ENCODE measurements at places on chromosomes 5 and 9.

DNA sequence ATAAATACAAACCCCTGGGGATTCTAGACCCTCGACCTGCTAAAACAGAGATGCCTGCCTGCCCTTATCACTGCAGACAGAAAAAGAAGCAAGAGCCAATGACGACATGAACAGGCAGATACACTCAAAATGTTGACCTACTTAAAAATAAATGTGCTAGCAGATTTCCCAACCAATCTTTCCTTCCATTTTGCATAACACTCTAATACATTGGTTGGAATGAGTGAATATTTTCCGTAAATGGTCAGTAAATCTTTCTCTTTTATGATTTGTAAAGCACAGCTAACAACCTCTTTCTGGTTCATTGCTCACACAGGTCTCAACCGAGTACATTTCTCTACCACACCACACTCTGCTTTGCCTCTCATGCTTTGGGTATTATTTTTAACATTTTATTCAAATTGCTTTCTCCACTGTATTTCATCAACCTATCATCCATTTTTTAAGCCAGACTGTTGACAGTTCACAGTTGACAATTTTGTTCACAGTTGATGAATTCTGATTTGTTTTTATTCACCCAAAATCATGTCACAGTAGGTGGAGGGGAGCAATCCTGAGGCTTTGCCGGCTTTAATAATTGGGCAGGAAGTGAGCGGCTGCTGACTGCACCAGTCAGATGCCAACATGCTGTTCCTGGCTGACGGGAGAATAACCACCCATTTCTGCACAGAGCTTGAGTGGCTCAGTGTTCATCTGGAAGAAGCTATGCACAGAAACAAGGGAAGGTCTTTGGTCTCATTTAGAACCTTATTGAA is 426.6 kb downstream of the SPOCK1 start:
- no peak for DNase-seq

DNA sequence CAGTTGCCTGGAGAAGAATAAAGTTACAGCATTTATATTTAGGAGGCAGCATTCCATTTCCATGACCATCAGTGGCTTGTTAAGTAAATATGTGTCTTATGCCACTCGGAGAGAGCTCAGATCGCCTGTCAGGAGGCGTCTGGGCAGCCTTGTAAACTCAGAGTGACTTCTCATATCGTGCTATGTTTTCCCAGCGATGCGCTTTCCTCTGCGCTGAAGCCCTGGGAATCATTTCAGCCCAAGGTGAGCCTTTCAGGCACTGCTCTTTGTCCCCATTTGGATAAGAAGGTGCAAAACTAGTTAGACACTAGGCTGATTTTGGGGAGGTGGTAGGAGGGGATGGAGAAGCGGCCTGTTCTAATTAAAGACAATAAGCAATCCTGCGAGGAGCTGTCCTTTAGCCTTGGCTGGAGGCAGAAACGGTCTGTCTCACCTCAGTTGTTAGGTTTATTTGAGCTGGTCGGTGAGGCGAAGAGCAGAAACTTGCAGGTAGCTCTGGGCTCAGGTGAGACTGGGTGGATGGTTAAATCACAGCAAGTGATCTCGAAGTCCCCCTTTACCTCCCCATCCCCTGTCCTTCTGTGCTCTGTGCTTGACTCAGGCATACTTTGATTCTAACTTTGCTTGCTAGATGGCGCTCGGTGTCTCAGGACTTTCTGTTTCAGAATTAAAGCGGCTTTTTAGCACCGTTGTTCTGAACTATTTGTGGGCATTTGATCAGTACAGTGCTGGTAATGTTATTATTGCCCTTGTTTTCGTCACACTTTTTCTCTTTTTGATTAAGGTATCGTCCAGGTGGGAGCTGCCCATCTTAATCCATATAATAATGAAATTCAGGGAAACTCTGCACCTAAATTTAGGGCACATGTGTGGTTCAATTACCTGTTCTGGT is 24.6 kb downstream of the NR2F1 start:
- DNase-seq: no peak

- no peak for DNase-seq
Measured at GRCh38 chr5:94523018-94523417, 95.4 kb downstream of the KIAA0825 start.

GRCh38 chr5:62578540-62578939 is at the start of gene LRRC70:
LRRC70 (plus strand) TSS chr5:62578819; CDS start chr5:62579439, 620 bp downstream.
- DNase-seq: peak; percentile 94

- DNase-seq: no peak
Measured at GRCh38 chr5:172303572-172304335, 20.2 kb upstream of the UBTD2 start.

GRCh38 chr5:18720002-18720401 is 1085.7 kb downstream of the TAF11L14 start:
- DNase-seq: no peak

DNA sequence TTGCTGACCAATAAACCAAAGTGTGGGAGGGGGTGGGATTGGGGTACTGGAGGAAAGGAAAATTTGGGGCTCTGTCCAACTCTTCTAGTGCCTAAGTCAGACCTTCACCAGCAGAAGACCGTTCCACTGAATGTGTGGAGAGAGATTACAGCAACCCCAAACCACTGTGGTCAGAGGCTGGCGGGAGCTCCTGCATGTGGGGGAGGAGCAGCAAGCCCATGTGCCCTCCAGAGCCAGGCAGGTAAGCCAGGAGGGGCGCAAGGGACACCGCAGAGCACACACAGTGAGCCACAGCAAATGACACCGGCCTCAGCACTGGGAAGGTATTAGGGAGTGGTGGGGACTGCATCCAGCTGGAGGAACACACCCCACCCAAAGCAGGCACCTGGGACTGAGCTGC is 62.9 kb downstream of the SMIM23 start:
- DNase-seq: no peak

GRCh38 chr5:86894056-86894455 is 276.3 kb downstream of the COX7C start:
- no peak for DNase-seq

GRCh38 chr5:6039111-6039510 is 339.2 kb downstream of the MED10 start:
- no peak for DNase-seq
